ENCODE measurements at places on chromosomes 11 and 22. TPM values are rescaled to one million over a fixed set of nuclear protein-coding genes. Genes with fewer than 3 reads are reported as not detected.

OR4D5 gene
- not detected for total RNA-seq

SCARF2 gene
- total RNA-seq: 1.1 TPM

MMP11 gene
- total RNA-seq: 0.20 TPM

TPBGL gene
- 0.38 TPM for total RNA-seq

TMEM179B gene
- 48.2 TPM for total RNA-seq

NXPE4 gene
- not detected for total RNA-seq

NUDT8 gene
- total RNA-seq: 10.8 TPM

SCN4B gene
- total RNA-seq: not detected

MRGPRX3 gene
- not detected for total RNA-seq

KRTAP5-3 gene
- total RNA-seq: not detected

CARD10 gene
- 0.08 TPM for total RNA-seq

PGA5 gene
- not detected for total RNA-seq

ACR gene
- total RNA-seq: not detected

HSPA8 gene
- 1,570 TPM for total RNA-seq

WBP2NL gene
- 2.3 TPM for total RNA-seq

GLYAT gene
- total RNA-seq: not detected

C11orf86 gene
- not detected for total RNA-seq

CBLIF gene
- not detected for total RNA-seq

PLAAT2 gene
- not detected for total RNA-seq

DENND6B gene
- total RNA-seq: 5.6 TPM

OR52N4 gene
- 1.5 TPM for total RNA-seq

BIRC3 gene
- total RNA-seq: 80.0 TPM

SOX10 gene
- total RNA-seq: not detected

SERHL2 gene
- total RNA-seq: 0.55 TPM

FGF3 gene
- total RNA-seq: not detected

ABCG4 gene
- total RNA-seq: not detected

CSTF3 gene
- 26.5 TPM for total RNA-seq

MUC5AC gene
- not detected for total RNA-seq

KRTAP5-7 gene
- not detected for total RNA-seq

LUZP2 gene
- total RNA-seq: not detected

DRG1 gene
- total RNA-seq: 73.4 TPM

BIK gene
- total RNA-seq: 2.6 TPM

CCDC89 gene
- 1.1 TPM for total RNA-seq

CSF2RB gene
- total RNA-seq: 3.0 TPM

HSPB2 gene
- not detected for total RNA-seq

KRTAP5-9 gene
- total RNA-seq: not detected

ADAMTS15 gene
- not detected for total RNA-seq

C22orf42 gene
- not detected for total RNA-seq

TMEM121B gene
- not detected for total RNA-seq

KDM4E gene
- not detected for total RNA-seq

KRTAP5-8 gene
- not detected for total RNA-seq

OR5P2 gene
- not detected for total RNA-seq

WNT7B gene
- total RNA-seq: not detected

MYOD1 gene
- not detected for total RNA-seq

STK33 gene
- total RNA-seq: 0.18 TPM

OR2D2 gene
- not detected for total RNA-seq

CCDC73 gene
- total RNA-seq: not detected

MUC5B gene
- total RNA-seq: not detected

CSRP3 gene
- total RNA-seq: not detected

ANO9 gene
- total RNA-seq: 73.5 TPM

TRIM29 gene
- not detected for total RNA-seq

TRIM21 gene
- 80.0 TPM for total RNA-seq

SYT7 gene
- total RNA-seq: not detected

CRYBB2 gene
- not detected for total RNA-seq

OR51B2 gene
- total RNA-seq: not detected

KIRREL3 gene
- total RNA-seq: not detected

MGAT3 gene
- total RNA-seq: 0.83 TPM
